Dermis blood vessel endothelial cell (primary cell): ENCODE measurements at places on chromosomes 4 and X. TPM values are rescaled to one million over a fixed set of nuclear protein-coding genes. Genes with fewer than 3 reads are reported as not detected.

Gene FRMPD4
- 0.05 TPM in 1 of 2 replicates, not detected in the other for total RNA-seq

Gene GAGE13
- total RNA-seq: not detected in 2 replicates

Gene ZCCHC18
- 1.1 and 1.4 TPM in 2 replicates for total RNA-seq

Gene KLF8
- total RNA-seq: 0.37 and 0.85 TPM in 2 replicates

Gene KDR
- total RNA-seq: 292 and 321 TPM in 2 replicates

Gene AWAT2
- 0.51 and 1.2 TPM in 2 replicates for total RNA-seq

Gene CSAG3
- not detected in 2 replicates for total RNA-seq

Gene P2RY8
- total RNA-seq: 0.17 and 0.79 TPM in 2 replicates
